ENCODE measurements at places on chromosomes 11 and 22.

DNA sequence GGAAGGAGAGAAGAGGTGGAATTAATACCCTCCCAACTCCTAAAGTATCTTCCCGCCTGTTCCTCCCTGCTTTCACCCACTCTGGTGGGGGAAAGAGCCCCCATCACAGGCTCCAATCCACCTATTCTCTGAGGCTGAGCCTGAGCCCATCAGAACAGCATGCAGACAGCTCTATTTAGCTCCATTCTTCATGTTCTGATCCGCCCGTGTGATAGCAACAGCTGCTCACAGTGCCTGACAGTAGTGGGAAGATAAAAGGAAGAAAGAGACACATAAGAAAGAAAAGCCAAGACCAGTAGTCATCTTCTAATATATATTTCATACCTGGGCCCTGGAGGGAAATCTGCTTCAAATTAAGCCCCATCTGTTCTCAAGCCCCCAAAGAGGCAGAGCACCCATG, 80.3 kb upstream of the AKIP1 start:
- no peak for DNase-seq

GRCh38 chr11:60941371-60942119, 10.4 kb downstream of the SLC15A3 start:
- no peak for DNase-seq

- DNase-seq, result no peak
Observed at GRCh38 chr11:65321828-65322485, 7.3 kb downstream of the CDC42EP2 start.

GRCh38 chr11:36288442-36289225, 590 bp downstream of the COMMD9 start:
- no peak for DNase-seq

Data from HCT116 (cell line).